Regular cardiac myocyte (primary cell): ENCODE measurements at places on chromosomes 1 and 21. TPM values are rescaled to one million over a fixed set of nuclear protein-coding genes. Genes with fewer than 3 reads are reported as not detected.

Gene HLX
- 9.6 and 18.9 TPM in 2 replicates for total RNA-seq

Gene LYPD8
- total RNA-seq: 0.28 TPM in 1 of 2 replicates, not detected in the other

Gene COPA
- total RNA-seq: 333 and 382 TPM in 2 replicates

Gene LGR6
- not detected in 2 replicates for total RNA-seq

Gene LMOD1
- total RNA-seq: 3.1 and 25.7 TPM in 2 replicates

Gene SPATA46
- total RNA-seq: not detected in 2 replicates
